Stimulated activated CD8-positive, alpha-beta memory T cell treated with anti-CD3 and anti-CD28 coated beads, Interleukin-15, amount 100 ng/mL, for 24 hours (primary cell): ENCODE measurements at places on chromosomes 1 and 21.

- DNase-seq = no peak
Measured at GRCh38 chr1:151710187-151710840, 6.3 kb downstream of the CELF3 start.

- DNase-seq = no peak
Measured at GRCh38 chr1:231971397-231972110, 345.0 kb downstream of the DISC1 start.

GRCh38 chr1:214404154-214404553 is 123.2 kb downstream of the SMYD2 start:
- no peak for DNase-seq

DNA sequence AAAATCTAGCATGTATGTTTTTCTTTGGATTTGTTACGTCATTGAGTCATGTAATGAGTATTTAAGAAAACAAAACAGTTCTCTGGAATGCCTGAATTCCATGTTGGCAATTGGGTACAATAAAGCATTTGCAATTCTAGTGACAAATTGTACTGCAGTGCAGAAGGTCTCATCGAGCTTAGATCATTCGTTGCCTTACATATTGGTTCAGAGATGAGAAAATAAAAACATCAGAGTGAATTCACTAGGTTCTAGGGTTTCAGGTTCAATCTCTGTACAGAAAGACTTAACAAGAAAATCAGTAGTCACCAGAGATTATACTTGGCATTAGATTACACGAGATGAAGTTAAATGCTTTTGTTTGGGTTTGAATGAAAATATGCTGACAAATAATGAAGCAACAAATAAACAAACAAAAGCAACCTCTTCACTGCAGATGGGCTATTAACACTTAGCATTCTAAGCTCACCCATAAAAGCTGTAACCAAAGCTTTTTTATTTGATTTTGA is 124.7 kb downstream of the RYR2 start:
- DNase-seq = no peak

DNA sequence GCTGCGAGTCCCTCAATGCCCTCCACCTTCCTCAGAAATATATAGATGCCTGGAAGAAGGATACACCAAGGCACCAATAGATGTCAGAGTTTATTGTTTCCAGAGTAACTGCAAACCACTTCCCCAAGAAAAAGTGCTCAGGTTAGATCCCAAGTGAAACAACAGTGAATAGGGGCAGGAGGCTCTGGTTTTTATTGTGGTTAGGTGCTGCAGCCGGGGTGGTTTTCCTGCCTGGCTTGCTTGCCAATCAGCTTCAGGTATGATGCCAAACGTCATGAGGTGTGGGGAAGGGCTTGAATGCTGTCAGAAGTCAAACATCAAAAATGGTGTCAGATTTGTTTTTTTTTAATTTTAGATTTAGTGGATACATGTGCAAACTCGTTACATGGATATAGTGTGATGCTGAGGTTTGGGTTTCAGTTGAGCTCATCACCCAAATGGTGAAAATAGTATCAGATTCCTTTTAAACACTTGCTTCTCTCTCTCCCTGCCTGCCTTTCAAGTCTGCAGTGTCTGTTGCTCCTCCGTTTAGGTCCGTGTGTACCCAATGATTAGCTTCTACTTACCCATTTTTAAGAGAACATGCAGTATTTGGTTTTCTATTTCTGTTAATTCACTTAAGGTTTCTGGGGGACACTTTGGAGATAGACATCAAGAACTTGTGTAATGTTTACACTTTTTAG is 1317.0 kb downstream of the MRPL39 start:
- no peak for DNase-seq

DNA sequence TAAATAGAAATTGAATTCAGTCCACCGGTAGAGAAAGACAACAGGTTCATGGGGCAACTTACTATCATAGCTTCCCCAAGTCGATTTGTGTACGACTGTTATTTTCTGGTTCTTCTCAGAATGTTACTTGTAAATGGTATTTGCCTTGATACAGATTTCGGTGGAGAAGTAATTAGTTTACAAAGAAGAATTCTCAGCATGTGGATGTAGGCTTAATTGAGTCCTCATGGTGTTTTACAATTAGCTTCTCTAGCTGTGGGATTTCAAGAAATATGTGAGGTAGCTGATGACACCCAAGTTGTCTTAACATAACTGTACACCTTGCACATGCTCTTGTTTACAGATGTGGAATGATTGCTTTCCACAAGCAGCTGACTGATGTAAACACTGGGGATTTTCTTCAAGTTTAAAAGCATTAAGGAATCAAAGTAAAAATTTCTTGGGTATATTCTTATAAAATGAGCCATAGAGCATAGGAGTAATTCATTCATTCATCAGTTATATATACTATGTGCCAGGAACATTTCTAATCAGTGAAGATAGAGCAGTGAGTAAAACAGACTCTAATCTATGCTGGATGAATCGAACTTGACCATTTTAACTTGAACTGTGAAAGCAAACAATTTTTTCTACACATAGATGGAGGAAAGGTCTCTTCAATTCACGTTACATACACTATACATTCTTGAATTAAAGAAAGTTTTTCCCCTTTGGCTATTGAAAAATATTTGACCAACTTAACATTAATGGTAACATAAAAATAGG is 1.4 kb downstream of the MACO1 start:
- DNase-seq = no peak

DNA sequence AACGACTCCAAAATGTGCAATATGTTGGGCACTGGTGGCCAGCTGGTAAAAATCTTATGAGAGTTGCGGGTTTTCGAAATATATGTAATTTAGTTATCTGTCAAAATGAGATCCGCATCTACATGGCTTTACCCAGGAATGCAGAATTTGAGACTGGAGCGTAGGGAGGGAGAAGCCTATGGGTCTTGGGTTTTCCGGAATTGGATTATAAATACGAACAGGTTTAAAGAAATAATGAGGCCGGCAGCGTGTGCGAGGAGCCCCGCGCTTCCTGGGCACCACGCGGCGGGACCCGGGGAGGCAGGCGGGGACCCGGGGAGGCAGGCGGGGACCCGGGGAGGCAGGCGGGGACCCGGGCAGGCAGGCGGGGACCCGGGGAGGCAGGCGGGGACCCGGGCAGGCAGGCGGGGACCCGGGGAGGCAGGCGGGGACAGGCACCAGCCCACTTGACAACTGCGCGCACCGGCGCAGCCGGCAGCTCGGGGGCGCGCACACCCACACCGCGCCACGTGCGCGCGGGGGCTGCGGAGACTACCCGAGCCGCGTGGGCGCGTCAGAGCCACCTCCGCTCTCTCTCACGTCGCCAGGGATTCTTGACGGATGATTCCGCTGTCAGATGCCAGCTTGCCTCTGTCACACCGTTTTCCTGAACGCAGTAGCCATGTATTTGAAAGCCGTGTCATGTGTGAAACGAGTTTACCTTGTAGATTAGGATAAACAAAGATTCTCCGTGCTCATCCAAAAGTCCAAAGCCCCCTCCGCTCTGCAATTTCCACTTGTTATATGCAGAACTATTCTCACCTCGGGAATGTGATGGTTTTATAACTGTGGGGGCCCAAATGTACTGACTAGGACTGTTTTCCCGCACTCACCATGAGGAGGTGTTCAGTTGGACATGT is 54.3 kb upstream of the HNRNPU start:
- peak; percentile 32 for DNase-seq

- no peak for DNase-seq
Measured at GRCh38 chr1:242774256-242774655, 249.8 kb upstream of the PLD5 start.

DNA sequence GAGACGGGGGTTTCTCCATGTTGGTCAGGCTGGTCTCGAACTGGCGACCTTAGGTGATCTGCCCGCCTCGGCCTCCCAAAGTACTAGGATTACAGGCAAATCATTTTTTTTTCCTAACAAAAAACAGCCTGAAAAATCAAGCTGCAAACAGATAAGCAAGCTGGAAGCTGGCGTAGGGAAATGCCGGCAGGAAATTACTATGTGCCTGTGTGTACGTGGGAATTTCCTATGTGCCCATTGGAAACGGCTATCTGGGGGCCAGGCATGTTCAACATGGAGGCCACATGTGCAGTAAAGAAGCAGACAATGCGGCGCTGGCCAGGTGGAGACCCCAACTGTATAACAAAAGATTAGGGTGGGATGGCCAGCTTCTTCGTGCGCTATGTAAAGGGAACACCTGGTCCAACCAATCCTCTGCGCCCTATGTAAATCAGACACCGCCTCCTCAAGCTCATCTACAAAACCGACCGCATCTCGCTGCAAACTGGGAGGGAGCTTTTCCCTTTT is 9.1 kb upstream of the AADACL4 start:
- DNase-seq = no peak

DNA sequence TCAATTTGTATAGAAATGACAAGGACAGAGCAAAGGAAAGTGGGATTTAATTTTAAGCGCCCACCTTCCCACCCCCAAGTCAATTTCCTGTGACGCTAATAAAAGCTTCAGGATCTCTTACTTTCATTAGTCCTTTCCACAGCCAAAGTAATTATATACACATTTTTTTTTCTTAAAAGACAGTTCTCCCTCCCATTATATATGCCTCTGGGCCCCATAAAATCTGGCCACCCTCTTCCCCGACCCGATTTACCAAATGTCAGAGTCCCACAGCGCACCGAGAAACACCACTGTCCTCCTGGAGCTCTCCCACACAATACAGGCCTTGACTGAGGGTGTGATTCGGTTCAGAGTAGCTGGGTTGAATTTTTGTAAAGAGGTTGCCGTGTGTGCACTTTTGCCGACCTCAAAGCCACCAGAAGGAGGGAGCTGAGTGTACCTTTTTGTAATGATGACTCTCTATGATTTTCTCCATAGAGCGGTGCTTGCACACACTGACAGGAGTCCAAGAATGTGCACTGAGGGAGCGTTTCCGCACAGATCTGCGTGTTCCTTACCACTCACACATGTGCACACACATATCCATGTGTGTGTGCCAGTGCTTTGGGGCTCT is 26.2 kb upstream of the IL10 start:
- DNase-seq = no peak

DNA sequence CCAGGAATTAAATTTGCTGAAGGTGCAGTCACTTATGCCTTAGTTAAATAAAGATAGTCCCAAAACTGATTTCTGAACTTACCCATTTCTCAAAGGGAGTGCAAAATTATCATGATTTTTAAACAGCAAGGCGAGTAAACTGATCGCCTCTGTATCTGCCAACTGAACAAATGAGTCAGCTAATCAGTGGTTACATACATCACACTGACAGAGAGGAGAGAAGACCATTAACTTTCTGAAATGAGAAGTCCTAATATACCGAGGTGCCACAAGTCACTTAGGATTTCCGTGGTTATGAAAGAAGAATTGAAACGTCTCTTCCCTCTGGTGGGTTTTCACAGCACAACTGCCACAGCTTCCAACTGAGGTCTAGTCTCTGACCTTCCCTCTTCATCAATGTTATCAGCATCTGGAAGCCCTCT is 400.7 kb downstream of the SMYD3 start:
- no peak for DNase-seq

DNA sequence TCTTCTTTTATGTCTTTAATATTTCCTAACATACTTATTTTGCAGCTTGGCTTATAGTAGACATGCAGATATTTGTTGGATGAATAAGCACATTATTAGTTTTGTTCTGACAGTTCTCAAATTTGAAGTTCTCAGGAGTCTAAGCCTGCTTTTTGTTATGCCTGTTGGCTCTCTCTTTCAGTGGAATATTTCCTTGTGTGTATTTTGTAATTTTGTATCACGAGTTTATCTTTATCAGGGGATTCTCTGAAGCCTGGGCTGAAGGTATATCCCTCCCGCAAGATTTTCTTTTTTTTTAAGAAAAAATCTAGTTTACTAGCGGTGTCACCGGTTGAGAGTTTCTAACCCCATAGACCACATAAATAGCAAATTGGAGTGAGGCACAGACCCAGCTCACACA is 105.9 kb downstream of the RGL1 start:
- DNase-seq = no peak

DNA sequence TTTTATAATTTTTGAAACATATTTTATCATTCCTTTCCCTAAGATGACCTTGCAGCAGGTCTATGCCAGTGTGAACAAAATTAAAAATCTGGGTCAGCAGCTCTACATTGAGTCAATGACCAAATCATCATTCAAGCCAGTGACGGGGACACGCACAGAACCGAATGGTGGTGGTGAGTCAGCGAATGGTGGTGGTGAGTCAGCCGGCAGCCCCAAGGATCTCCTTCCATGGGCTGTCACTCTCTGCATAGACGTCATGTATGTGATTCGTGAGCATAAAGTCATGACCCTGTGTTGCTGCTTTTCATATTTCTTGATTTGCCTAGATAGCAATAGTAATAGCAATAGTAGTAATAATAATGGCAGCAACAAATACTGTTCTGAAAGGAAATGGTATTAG is 26.3 kb downstream of the PER3 start:
- no peak for DNase-seq

DNA sequence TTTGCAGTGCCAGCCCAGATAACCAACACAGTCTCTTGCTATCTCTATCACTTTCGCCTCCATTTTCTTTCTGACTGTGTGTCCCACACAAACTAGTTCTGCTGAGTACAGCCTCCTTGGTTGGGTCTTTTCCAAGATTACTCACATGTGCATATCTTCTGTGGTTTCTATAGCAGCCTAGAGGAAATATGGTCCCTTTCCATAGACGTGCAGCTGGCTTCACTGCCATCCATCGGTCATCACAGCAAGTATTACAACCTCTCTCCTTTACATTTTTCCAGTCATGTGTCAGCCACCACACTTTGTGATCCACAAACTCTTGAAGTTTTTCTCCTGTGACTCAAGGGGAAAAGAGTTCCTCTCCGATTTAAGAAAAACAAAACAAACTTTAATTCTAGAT is 893.4 kb upstream of the ADGRL4 start:
- no peak for DNase-seq

DNA sequence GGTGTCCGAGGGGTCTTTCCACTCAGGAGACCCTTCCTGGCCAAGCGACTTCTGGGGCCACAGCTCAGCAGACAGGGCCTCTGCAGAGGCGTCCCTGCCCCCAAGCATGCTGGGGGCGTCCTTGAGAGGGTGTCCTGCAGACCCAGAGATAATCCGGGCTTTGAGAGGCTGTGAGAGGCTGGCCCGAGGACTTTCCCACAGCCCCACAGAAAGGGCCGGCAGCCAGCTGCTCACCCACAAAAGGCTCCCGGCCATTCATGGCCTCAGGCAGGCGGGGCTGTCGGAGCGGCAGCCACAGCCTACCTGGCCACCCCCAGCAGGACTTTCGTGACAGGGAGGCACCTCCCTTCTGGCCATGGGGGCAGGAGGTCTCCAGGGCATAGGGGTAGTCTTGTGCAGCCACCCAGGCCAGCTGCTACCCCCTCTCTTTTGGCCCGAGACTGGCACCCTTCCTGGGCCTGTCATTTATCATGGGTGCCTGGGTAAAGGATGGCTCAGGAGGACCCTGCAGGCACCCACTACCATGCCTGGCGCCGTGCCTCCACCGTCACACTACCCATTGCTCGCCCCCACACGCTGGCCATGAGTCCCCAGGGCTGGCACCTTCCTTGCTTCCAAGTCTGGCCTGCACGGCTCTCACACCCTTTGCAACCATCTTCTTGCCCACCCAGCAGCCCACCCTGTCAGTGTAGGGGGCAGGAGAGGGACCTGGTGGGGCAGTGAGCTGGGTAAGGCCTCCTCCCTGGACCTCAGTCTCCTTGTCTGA is 11.1 kb upstream of the TNFRSF14 start:
- no peak for DNase-seq

GRCh38 chr1:40780678-40781607 is 2.6 kb upstream of the KCNQ4 start:
- DNase-seq = no peak

- DNase-seq = no peak
Measured at GRCh38 chr1:1275836-1276235, 2.2 kb upstream of the UBE2J2 start.

- DNase-seq = no peak
Measured at GRCh38 chr1:17930635-17931034, 175.5 kb downstream of the ACTL8 start.
